Activated gamma-delta T cell (primary cell): ENCODE measurements at places on chromosomes 6 and 20.

DNA sequence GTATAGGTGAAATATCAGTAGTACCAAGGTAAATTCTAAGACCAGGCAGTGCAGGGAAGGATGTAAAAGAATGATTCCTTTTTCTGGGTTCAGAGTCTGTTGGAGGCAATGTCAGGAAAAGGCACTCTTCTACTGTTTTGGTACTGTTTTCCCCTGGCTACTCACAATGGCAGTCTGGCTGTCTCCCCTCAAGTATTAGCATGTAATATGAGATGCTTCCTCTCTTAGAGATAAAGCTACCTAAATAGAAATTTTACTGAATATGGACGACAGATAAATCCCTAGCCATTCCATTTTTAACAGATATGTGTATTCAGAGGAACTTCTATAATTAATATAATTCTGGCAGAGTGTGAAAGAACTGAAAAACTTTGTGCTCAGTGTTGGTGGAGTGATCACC, 3.5 kb downstream of the RNF8 start:
- DNase-seq = no peak

DNA sequence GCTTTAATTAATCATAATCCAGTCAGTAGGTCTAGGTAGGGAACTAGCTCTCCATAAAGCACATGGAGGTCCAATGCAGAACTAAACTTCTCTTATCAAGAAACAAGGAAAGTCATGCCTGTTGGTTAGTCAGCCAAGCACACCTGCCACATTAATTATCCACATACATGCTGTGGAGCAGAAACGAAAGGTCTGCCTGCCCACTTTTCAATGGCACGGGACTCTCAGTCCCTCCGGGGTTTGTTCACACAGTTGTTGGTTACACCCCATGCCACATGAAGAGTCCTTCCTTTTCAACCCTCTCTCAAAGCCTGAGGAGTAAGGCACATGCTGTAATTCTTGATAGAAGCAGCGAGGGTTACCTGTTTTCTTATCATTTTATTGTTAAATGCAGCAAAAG, 1096.4 kb upstream of the MAP3K7 start:
- no peak for DNase-seq

- DNase-seq = no peak
Measured at GRCh38 chr6:115634887-115635286, 425.8 kb downstream of the FRK start.

GRCh38 chr6:142258305-142258704, 43.5 kb upstream of the ADGRG6 start:
- DNase-seq = no peak

- DNase-seq = no peak
Measured at GRCh38 chr6:110778333-110778732, 36.9 kb downstream of the CDK19 start.

DNA sequence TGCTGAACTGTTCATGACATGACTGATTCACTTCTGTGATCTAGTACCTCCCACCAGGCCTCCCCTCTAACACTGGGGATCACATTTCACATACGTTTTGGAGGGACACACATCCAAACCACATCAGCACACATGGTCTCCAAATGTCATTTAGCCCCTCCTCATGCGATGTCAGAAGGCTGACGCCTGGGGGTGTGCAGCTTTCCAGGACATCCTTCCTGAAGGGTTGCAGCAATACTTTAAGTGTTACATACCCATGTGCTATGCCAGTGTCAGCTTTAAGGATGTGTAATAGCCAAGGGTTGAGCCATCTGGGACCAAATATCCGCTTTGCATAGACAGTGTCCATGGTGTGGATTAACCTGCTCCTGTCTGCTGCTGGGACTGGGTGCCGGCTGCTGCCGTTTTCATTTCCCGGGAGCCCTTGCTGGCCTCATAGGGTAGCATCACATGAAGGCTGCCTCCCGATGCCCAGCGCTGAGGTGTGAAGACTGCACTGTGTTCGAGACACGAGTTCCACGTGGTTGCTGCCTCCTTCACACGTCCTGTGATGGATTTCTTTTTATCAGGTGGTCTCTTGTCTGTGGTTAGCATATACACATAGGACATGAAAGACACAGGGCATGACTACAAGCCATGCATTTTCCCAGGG, 219.0 kb downstream of the THBS2 start:
- no peak for DNase-seq

GRCh38 chr20:23832775-23833513, 6.4 kb upstream of the CST2 start:
- no peak for DNase-seq

DNA sequence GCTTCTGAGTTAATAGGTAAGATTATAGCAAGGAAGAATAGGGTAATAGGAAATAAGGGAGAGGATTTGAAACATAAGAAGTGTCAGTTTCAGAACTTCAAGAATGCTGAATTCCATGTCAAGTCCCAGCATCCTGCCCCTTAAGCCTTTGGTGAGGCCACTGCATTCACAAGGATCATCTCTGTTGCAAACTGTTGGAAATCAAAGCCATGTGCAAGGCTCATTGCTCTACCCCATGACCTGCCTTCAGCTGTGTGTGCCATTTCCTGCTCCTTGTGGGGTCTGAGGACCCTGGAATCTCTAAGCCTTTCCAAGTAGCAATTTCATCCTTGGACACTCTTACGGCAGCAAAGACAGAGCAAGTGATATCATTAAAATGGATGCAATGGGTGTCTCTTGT, 203.0 kb downstream of the CDC5L start:
- no peak for DNase-seq

GRCh38 chr6:56243518-56244070, 3.8 kb downstream of the COL21A1 start:
- DNase-seq = no peak

DNA sequence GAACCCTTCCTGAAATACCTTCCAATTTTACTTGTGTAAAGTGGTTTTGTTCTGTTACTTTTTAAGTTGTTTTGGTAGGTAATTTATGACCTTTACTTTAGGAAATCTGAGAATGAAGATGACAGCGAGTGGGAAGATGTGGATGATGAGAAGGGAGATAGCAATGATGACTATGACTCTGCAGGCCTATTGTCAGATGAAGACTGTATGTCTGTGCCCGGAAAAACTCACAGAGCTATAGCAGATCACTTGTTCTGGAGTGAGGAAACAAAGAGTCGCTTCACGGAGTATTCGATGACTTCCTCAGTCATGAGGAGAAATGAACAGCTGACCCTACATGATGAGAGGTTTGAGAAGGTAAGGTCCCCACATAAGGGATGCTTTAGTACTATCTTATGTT, 6.6 kb upstream of the ZC2HC1B start:
- no peak for DNase-seq
